MCF 10A (cell line): ENCODE measurements at places on chromosomes 4 and X. TPM values are rescaled to one million over a fixed set of nuclear protein-coding genes. Genes with fewer than 3 reads are reported as not detected.

Gene CPE
- total RNA-seq: 8.3 and 9.1 TPM in 2 replicates

Gene TLL1
- total RNA-seq: 0.66 and 1.4 TPM in 2 replicates

Gene FGF13
- total RNA-seq: 0.75 and 2.7 TPM in 2 replicates

Gene IBSP
- not detected in 2 replicates for total RNA-seq

Gene FMR1NB
- total RNA-seq: not detected in 2 replicates
